Left ventricle myocardium inferior (tissue), 1 donor: ENCODE measurements at places on chromosomes 7 and 10.

DNA sequence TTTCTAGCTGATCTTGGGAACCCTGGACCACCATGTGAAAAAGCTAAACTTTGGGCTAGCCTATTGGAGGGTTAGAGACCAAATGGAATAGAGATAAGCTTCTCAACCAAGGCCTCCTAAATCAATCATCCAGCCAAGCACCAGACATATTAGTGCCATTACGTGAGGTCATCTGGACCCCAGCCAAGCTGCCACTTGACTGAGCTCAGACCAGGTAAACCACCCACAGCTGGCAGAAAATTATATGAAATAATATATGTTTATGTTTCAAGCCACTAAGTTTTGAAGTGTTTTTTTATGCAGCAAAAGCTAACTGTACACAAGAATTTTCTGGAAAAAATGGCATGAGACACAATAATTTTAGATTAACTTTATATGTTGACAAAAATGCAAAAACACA is 82.6 kb upstream of the PCGF5 start:
- no peak for DNase-seq

DNA sequence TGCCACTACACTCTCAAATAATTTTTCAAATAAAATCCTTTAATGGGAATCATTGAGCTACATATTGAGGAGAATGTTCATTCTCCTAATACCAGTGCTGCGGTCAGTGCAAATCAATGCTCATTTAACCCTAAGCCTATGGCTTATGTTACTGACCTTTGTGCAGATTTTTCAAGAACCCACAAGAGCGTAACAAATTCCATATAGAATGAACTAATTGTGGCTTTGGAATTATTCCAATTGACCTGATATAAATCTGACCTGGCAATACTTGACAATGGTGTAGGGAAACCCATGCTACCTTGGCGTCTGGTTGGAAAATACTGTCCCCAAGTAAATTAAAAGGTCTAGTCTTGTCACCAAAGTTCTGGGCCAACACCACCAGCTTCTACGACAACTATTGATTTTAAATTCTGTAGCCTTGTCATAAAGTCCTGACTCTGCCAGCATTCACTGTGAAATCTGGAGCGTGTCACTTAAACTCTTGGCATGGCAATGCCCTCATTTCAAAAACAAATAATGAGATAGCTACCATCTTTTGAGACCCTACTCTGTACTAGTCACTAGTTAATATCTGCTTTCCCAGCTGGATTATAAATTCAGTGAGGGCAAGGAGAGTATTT is 320.9 kb downstream of the AHR start:
- no peak for DNase-seq

- DNase-seq, result peak; percentile 66
These were observed 3.5 kb downstream of the TSC22D4 start for GRCh38 chr7:100475549-100475948.

DNA sequence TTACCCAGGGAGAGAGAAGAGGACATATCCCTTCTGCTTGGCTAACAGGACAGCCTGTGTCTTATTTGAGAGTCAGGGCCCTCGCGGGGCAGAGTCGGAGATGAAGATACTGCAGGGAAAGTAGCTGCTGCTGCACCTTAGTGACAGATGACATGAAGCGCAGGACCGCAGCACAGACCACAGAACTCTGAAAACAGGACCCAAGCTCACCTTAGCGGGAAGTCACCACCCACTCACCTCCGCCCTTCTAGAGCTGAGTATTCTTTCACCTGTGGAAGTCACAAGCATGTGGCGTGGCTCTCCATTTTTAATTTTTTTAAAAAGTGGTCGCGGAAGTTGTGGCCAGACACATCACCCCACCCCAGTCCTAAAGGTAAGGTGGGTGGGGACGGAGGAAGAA is 191.4 kb downstream of the FAM107B start:
- no peak for DNase-seq

GRCh38 chr7:12607134-12607533 is 36.6 kb downstream of the SCIN start:
- no peak for DNase-seq

- DNase-seq, result no peak
These were observed 44.1 kb upstream of the CDK6 start for GRCh38 chr7:92880212-92881090.
